ENCODE measurements at places on chromosomes 2 and 18. TPM values are rescaled to one million over a fixed set of nuclear protein-coding genes. Genes with fewer than 3 reads are reported as not detected.

The REG3G gene
- 0.19 TPM for total RNA-seq

- no peak for DNase-seq
Observed at GRCh38 chr2:134148843-134149472, 104.9 kb upstream of the MGAT5 start.

DNA sequence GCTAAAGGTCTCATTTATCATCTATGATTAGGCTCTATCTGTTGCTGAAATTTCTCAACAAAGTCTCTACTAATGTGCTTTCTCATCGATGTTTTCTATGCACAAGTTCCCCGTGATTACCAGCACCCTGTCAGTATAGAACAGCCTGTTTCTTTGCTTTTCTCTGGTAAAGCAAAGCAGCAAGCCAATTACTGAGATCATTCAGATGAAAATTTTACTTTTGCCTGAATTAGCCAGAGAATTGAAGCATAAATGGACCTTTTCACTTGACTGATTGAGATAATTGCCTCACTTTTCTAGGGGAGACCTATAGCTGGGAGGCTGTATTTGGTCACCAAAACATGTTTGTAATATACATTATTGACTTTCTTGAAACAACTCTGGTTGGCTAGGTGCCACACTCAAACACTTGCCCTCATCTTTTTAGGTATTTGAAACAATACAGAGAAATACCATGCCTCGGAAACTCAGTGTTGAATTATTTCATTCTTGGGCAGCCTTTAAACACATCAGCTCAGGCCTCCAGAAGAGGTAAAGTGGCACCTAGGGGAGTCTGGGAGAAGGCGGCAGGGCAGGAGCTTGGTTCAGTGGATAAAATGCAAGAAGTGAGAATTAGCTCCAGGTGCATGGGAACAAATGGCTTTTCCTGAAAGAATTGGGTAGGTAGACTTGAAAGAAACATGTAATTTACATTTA is 96.2 kb downstream of the GALNT3 start:
- no peak for DNase-seq

DNA sequence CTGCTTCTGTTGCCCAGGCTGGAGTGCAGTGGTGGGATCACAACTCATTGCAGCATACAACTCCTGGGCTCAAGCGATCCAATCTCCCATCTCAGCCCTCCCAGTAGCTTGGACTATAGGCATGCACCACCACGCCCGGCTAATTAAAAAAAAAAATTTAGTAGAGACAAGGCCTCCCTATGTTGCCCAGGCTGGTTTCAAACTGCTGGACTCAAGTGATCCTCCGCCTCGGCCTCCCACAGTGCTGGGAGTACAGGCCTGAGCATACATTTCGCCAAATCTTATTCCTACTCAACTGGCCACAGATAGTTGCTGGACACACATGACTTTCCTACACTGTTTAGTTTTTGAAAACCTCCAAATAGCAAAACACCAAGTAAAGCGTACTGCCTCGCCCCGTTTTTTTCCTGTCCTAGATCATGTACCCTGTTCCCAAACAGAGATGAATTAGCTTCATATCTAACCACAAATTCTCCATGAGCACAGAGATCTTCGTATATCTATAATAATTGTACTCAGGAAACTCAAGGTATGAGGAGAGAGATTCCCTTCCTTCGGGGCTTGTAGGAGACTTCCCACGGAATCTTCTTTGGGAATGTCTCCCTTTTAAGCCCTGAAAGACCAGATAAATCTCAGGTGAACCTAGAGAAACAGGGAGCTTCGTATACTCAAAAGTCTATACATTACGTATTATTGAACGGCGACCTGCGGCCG is 598 bp upstream of the C2orf69 start:
- no peak for DNase-seq

The UGT1A9 gene
- total RNA-seq = not detected

GRCh38 chr2:144605231-144605840 is 85.4 kb upstream of the ZEB2 start:
- no peak for DNase-seq

GRCh38 chr2:171322928-171323327 is 110.9 kb downstream of the METTL8 start:
- DNase-seq = no peak

GRCh38 chr2:107570876-107571275 is 255.8 kb upstream of the RGPD4 start:
- DNase-seq = no peak

DNA sequence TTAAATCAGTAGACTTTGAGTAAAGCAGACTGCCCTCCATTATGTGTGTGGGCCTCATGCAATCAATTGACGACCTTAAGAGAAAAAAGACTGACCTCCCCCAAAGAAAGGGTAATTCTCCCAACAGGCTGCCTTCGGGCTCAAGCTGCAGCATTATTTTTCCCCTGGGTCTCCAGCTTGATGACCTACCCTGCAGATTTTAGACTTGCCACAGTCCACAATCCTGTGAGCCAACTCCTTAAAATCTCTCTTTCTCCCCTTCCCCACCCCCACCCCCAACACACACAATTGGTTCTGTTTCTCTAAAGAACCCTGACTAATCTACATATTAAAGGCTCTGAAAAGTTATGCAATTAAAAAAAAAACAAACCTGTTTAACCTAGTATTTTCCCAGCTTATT is 89.4 kb downstream of the RNF152 start:
- no peak for DNase-seq

GRCh38 chr18:79693561-79694205 is 14.1 kb downstream of the CTDP1 start:
- DNase-seq = no peak

- DNase-seq = no peak
Observed at GRCh38 chr18:34808389-34808788, 98.3 kb downstream of the DTNA start.

The LYPD1 gene
- 28.8 TPM for total RNA-seq
